ENCODE measurements at places on chromosomes 13 and 19.

DNA sequence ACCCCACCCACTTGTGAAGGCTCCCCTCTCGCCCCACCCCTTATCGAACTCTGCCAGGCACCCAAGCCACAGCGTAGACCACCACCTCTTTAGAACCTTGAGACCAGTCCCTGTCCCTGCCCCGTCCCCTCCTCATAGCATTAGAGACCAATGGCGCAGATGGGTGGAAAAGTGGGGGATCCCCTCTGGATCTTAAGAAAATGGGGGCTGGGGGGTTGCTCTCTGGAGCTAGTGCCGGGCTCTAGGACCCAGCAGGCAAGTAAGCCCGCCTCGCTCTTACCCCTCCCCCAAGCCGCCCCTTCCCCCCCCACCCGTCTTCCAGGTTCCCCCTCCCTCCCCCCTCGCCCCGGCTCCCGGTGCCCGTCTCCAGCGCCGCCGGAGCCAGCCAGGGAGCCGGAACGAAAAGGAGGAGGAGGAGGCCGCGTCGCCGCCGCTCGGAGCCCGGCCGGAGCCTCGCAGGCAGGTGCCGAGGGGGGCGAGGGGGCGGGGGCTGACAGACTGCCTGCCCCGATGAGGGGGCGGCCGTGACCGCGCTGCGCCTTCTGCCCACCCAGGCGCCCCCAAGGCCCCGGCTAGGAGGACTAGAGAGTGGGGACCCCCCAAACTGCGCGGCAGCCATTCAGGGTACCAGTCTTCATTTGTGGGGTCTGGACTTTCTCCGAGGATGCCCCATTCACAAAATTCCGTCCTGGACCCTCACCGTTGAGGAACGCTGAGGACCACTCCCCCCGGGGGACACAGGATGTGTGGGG is at the start of gene SPRED3:
Gene SPRED3, plus strand, starts transcription at position 349 of the 752 bp plus-strand sequence. CDS start 1,606 bp downstream, outside the sequence.
- no peak for DNase-seq

GRCh38 chr13:27619728-27620376 is 477 bp downstream of the LNX2 start:
- no peak for DNase-seq

GRCh38 chr13:28204690-28205443 is 66.5 kb downstream of the PAN3 start:
- DNase-seq = no peak

- DNase-seq = no peak
Observed at GRCh38 chr19:50003810-50004419, 21.3 kb downstream of the VRK3 start.

- no peak for DNase-seq
Observed at GRCh38 chr13:30581582-30581981, 36.1 kb upstream of the USPL1 start.

DNA sequence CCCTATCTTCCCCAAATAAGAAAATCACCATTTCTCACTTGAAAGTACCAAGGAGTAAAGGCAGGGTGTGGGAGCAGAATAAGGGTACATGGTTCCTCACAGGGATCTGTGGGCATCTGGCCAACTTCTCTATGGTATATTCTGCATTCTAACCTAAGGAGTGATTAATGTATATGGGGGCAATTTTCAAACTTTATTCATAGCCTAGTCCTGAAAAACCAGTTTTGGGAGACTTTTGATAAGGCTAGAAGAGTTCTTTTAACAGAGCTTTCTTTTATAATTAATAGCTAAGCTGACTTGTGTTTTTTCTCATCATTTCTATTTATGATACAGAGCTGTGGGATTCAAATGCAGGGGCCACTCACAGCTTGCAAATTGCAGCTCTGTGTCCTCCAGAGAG is 852 bp downstream of the SCEL start:
- no peak for DNase-seq

DNA sequence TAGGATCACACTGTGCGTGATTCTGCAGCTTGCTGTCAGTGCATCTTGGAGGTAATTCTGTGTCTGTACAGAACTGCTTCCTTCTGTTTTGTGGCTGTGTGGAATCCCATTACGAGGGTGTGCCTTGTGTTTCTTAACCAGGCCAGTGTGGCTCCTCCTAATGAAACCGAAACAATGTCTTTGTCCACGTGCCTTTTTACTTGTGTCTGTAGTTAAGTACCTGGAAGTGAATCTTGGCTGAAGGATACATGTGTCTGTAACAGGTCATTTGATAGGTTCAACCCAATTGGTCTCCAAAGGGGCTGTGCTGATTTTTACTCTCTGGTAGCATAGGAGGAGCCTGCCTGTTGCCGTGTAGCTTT is 13.1 kb downstream of the NOP53 start:
- no peak for DNase-seq

DNA sequence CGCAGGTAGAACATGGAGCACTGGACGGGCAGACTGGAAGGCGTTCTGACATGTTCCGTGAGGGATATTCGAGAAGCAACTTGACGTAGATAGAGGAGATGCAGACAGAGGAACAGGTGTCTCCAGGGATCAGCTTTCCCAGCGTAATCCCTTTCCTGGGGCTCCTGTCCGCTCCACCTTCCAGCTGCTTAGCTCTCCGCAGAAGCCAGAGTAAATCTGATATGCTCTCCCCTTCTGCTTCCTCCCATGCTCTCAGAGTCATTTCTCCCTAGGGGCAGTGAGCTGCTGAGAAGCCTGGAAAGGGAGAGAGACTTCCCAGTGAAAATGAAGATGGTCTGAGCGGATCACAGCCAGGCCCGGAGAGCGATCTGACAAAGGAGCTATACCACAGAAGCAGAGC is 23.0 kb upstream of the OLFM4 start:
- no peak for DNase-seq

DNA sequence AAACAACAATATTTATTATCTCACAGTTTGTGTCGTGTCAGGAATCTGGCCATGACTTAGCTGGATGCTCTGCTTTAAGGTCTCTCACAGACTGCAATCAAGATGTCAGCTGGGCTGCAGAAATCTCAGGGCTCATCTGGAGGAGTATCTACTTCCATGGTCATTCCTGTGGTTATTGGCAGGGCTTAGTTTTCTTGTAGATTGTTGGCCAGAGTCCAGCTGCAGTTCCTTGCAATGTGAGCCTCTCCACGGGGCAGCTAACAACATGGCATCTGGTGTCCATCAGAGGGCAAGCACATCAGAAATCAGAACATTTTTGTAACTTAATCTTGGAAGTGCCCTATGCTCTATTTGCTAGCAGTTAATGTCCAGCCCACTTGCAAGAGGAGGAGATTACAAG is 45.7 kb upstream of the TDRD3 start:
- DNase-seq = no peak

- no peak for DNase-seq
Observed at GRCh38 chr13:95708811-95709500, 32.0 kb downstream of the DNAJC3 start.

- DNase-seq = no peak
Observed at GRCh38 chr13:21043898-21044297, 17.5 kb downstream of the LATS2 start.

- DNase-seq = no peak
Observed at GRCh38 chr13:22095794-22096193, 424.9 kb downstream of the FGF9 start.

DNA sequence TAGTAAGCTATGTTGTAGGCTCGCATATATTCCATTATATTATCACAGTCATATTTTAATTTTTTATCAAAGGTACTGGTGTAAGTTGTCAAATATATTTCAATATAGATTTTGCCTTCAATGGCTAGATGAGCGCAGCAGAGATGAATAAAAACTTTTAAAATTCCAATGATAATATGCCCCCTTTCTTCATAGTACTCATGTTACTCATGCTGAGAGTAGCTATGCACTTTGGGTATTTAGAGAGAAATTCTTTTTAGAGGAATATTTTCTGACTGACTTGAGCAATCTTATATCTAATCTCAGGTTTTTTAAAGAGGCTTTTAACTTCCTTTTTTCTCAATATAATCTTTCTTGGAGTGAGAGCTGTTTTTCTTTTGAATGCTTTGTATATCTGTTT is 11.4 kb downstream of the ZNF254 start:
- no peak for DNase-seq

- no peak for DNase-seq
Observed at GRCh38 chr19:51822946-51823345, 28.0 kb downstream of the FPR3 start.

DNA sequence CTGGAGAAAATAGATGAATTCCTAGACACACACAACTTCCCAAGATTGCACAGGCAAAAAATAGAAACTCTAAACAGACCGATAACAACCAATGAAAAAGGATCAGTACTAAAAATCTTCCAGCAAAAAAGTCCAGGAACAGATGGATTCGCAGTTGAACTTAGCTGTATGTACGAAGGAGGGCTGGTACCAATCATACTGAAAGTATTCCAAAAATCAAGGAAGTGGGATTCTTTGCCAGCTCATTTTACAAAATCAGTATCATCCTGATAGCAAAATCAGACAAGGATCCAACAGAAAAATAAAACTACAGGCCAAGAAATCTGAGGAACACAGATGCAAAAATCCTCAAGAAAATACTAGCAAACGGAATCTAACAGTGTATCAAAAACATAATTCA is 6.5 kb upstream of the LILRB2 start:
- no peak for DNase-seq

- DNase-seq = peak; percentile 30
Observed at GRCh38 chr13:112842343-112842856, 126.6 kb upstream of the MCF2L start.

- no peak for DNase-seq
Observed at GRCh38 chr13:41546372-41547190, 89.2 kb downstream of the RGCC start.

GRCh38 chr19:49854378-49855263 is 3.7 kb downstream of the PTOV1 start:
- DNase-seq = no peak

DNA sequence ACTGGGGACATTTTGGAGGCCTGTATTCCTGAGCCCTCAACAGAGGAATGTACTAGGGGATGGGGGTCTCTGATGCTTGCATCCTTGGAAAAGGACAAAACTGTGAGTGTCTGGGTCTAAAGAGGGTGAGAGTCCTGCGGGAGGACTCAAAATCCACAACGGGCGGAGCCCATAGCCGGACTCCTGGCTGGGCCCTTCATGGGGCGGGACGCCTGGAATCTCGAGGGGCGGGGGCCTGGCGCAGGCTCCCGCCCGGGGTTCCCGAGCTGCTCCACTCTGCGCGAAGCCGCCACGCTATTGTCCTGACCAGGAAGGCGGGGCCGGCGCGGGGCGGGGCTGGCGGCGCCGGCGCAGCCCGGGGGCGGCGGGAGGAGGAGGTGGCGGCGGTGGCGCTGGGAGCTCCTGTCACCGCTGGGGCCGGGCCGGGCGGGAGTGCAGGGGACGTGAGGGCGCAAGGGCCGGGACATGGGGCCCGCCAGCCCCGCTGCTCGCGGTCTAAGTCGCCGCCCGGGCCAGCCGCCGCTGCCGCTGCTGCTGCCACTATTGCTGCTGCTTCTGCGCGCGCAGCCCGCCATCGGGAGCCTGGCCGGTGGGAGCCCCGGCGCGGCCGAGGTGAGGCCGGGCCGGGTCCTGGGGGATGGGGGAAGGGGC is at the start of gene APLP1:
Gene APLP1, plus strand, starts transcription at position 403 of the 651 bp plus-strand sequence. Its CDS starts 63 bp downstream, at position 466.
- DNase-seq = peak; percentile 73

DNA sequence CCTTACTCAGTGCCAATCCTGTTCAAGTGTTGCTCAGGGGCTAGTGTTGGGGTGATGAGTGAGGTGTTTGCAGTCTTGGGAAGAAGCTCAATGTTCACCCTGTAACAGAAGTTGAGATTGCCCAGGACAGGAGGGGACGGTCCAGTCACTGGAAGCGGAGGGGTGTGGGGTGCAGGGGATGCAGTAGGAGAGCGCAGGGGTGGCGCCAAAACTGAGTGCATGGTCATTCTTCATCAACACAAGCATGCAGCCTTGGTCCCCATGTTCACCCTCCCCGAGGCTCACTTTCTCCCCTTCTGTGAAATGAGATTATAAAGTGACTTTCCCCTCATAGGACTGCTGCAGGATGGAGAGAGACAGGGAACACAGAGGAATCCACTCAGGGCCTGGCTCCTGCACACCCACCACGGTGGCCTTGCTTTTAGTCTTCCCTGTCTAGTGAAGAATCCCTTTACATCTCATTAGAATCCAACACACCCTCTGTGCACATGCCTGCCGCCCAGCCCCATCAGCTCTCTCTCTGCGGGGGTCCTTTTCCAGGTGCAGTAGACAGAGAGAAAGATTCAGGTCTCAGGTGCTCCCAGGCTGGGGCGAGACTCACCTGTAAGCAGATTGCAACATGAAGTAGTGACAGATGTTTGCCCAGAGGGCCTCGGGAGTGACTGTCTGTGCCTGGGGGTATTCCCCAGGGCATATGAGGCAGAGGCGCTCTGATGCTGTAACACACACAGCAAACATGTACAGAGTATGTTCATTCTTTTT is 93.2 kb downstream of the TSHZ3 start:
- no peak for DNase-seq

- DNase-seq = no peak
Observed at GRCh38 chr13:42808341-42808940, 27.1 kb downstream of the FAM216B start.

GRCh38 chr19:11269408-11269807 is 7.1 kb upstream of the DOCK6 start:
- no peak for DNase-seq

- DNase-seq = no peak
Observed at GRCh38 chr13:33411312-33411711, 125.8 kb upstream of the STARD13 start.

DNA sequence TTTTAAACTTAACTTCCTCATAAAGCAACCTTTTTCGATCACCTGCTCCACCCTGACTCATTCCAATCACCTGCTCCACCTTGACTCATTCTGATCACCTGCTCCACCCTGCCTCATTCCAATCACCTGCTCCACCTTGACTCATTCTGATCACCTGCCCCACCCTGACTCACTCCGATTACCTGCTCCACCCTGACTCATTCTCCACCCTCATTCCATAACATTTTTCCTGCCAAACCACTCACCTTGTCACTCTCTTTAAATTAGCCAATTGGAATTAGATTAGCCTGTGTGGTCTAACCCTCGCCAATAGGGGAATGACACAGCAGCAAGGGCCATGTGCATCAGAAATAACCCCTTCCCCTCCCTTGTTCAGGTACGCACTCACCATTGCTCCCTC is 31.9 kb upstream of the ZNF83 start:
- DNase-seq = no peak

DNA sequence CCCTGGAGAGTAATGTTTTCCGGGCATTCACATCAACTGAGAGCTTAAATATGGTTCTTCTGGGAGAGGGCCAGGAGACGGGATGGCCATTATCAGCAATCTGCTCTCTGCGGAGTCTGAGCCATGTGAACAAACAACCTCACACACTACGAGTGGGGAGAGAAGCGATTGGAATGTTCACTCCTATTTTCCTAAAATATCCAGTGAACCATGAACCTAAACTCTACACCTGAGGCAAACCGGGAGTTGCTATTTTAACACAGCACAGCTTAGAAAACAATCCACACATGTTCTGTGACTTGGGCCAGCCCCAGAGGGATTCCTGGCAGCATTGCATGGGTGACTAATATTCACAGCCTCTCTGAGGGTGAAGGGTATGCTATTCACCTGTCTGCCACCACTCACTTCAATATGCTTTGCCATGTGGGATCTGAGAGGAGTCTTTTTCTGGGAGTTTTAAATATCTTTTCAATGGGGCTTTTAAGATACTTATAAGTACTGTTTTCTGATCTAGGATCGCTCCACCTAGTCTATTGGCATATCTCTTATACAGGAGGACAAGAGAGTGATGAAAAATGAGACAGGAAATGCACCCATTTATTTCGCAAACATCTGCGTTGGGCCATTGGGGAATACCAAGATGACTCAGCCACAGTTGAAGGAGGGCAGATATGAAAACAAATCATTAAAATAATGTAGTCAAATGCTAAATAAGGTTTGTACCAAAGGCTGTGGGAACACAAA is 72.6 kb upstream of the SERP2 start:
- DNase-seq = no peak

- DNase-seq = no peak
Observed at GRCh38 chr13:50065712-50066111, 50.5 kb downstream of the KCNRG start.

- no peak for DNase-seq
Observed at GRCh38 chr13:36190771-36191170, 23.6 kb downstream of the SOHLH2 start.

All from H9 (cell line).